GM06990 (cell line): ENCODE measurements at places on chromosomes 1 and 21.

DNA sequence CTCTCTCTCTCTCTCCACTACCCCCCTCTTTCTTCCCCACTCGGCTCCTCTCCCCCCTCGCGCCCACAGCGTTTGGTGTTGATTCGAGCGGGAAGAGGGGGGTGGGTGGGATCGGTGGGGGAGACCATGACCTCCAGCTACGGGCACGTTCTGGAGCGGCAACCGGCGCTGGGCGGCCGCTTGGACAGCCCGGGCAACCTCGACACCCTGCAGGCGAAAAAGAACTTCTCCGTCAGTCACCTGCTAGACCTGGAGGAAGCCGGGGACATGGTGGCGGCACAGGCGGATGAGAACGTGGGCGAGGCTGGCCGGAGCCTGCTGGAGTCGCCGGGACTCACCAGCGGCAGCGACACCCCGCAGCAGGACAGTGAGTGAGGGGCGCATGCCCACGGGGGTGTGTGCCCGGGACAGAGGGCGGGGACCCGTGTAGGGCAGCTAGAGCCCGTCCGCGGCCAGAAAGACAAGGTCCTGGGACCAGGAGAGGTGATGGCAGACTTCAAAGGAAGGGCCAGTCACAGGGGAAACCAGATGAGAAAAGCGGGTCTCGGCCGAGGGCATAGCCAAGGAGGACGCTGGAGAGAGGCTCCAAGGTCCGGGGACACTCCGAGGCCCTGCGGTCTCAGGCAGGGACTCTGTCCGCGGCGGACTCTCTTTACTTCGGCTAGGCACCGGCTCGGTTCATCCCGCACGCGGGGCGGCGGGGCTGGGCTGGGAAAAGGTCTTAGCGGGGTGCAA lies at the start of gene PRRX1:
PRRX1 (plus strand) TSS at position 39 of the 735 bp plus-strand sequence; CDS start at position 127, 88 bp downstream.
- DNase-seq = no peak

DNA sequence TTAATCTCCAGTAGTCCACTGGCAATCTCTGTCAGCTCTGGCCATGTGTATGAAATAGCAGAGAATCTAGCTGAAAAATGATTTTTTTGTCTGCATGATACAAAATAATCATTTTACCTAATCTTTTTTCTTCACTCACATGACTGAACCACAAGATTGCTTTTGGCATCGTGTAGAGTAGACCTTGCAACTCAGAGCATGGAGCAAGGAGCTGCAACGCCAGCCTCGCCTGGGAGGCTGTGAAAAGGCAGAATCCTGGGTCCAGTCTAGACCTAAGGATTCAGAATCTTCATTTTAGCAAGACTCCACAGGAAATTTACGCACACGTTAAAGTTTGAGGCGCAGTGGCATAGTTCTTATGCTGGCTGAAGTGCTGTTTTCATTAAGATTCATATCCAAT lies 40.2 kb downstream of the TOMM20 start:
- no peak for DNase-seq

DNA sequence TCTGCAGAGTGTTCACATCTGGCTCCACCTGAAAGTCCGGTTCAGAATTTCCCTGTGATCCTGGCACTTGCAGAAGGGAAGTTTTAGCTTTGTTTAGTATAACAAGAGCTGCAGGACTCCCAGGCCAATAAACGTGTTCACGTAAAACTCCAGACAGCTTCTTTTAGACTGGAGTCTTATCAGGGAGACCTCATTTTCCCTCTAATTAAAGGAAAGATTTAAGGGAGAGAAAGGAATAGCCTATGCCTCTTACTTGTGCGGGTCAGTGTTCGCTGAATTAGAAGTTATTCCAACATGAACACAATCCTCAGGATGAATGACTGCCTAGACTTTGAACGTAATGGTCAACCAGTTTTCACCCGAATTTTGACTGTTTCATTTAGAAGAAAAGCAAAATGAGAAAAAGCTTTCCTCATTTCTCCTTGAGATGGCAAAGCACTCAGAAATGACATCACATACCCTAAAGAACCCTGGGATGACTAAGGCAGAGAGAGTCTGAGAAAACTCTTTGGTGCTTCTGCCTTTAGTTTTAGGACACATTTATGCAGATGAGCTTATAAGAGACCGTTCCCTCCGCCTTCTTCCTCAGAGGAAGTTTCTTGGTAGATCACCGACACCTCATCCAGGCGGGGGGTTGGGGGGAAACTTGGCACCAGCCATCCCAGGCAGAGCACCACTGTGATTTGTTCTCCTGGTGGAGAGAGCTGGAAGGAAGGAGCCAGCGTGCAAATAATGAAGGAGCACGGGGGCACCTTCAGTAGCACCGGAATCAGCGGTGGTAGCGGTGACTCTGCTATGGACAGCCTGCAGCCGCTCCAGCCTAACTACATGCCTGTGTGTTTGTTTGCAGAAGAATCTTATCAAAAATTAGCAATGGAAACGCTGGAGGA lies 202.1 kb upstream of the SGIP1 start:
- DNase-seq = peak; percentile 56

DNA sequence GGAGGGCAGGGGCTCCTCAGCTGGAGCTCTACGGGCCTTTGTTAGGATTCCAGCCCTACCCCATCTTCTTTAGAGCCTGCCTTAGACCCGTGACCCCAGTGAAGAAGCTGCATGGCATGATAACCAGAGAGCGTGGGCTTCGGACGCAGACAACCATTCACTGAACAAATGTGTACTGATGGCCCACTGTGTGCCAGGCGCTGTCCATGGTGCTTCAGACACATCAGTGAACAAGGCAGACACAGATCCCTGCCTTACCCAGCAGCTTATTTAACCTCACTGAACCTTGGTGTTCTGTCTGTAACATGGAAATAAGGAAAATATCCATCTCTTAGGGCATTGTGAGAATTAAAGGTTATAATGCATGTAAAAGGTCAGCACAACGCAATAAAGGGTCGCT lies 9.5 kb downstream of the CHIT1 start:
- DNase-seq = no peak

GRCh38 chr1:16073490-16074119 lies at the start of gene FAM131C:
Gene FAM131C, minus strand, starts transcription at chr1:16073651. Its CDS starts 209 bp downstream, at chr1:16073442.
- DNase-seq = peak; percentile 48

- DNase-seq = no peak
Measured at GRCh38 chr1:25624156-25624555, 7.6 kb downstream of the MAN1C1 start.

GRCh38 chr1:166283190-166283589 lies 116.4 kb upstream of the FAM78B start:
- no peak for DNase-seq

- DNase-seq = no peak
Measured at GRCh38 chr1:76293831-76294230, 219.3 kb downstream of the ST6GALNAC3 start.

DNA sequence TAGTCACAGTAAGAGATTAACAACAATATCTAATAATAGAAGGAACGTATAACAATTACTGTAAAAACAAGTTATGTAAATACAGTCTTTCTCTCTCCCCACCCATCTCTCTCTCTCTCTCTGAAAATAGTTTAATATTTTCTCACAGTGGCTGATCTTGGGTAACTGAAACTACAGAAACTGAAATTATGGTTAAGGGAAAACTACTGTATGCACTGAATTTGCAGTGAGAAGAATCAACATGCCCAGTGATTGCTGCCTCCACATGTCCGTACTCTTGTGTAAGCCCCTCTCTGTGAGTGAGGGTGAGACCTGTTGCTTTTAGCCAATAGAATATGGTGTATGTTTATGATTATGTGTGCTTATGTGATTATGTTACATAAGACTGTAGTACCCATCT lies 1.6 kb downstream of the KRTAP6-1 start:
- no peak for DNase-seq

DNA sequence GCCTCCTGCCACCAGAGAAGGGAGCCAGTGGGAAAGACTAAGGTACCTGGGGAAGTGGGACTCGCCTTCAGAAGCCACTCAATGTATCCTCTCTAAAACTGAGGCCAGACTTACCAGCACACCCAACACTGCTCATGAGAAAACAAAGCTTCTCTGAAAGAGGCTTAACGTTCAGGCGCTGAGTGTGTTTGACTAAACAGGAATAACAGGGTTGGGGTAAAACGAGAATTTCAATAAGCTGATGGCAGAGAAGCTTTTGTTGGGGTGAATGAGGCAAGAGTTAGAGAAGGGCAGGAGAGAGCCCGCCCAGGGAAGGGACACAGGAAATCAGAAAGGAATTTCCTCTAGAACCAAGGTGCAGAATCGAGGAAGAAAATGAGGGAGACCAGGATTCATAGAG lies 1.7 kb upstream of the SPRR3 start:
- DNase-seq = no peak

DNA sequence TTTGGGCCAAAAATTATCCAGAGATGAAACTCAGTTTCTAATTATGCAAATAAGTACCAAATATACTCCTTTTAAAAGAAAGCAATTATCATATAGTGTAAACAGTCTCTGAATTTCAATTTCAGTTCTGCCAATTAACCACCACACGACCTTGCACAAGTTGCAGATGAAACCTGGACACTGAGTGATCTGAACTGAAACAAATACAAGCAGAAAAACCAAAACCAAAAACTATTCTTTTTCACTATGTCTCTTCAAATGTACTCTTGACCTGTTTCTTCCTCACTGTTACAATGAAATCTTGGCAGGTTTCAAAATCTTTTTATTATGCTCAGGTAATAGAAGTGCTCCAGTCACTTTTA lies 79.2 kb downstream of the TYW3 start:
- DNase-seq = peak; percentile 16

DNA sequence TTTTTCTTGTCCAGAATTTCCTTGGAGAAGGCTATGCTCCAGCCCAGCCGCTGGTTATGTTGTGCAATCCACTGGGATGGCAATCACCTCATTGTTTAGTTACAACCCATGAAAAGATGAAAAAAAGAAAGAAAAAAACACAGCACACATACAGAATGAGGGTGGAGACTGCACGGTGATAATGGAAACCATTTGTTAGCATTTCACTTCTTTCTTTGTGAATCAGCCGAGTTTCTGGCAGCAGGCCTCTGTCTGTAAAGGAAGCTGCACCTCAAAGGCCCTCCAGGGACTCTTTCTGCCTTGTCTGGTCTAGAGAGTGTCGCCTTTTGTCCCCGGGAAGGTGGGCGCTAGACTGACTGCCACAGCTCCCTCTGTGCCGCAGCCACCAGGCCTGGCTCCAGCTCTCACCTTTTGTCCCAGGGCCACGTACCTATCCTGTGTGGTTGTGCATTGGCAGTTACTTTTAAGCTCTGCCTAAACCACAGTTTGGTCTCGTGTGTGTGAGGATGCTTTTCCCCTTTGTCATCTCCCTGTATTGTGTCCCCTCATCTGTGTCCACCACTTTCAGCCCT lies 35.6 kb downstream of the NGF start:
- DNase-seq = no peak

DNA sequence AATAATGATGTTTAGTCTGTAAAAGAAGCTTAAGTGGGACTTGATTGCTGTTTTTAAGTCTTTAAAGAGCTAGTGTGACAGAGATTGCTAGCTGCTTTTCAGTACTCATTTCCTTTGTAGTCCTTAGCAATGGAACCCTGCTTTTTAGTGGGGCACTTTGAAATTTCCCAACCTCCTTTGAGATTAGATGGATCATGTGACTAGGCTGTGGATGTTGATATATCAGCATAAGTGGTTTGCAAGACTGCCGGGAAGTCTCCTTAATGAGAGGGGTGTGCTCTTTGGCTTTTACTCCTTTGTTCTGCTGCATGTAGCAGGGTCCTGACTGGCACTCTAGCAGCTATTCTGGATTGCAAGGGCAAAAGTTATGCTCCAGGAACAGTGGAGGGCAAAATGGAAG lies 11.2 kb upstream of the RCOR3 start:
- DNase-seq = no peak

GRCh38 chr1:204990059-204990664 lies 52.9 kb upstream of the CNTN2 start:
- DNase-seq = no peak

GRCh38 chr1:195785830-195786229 lies 822.4 kb downstream of the KCNT2 start:
- DNase-seq = no peak

DNA sequence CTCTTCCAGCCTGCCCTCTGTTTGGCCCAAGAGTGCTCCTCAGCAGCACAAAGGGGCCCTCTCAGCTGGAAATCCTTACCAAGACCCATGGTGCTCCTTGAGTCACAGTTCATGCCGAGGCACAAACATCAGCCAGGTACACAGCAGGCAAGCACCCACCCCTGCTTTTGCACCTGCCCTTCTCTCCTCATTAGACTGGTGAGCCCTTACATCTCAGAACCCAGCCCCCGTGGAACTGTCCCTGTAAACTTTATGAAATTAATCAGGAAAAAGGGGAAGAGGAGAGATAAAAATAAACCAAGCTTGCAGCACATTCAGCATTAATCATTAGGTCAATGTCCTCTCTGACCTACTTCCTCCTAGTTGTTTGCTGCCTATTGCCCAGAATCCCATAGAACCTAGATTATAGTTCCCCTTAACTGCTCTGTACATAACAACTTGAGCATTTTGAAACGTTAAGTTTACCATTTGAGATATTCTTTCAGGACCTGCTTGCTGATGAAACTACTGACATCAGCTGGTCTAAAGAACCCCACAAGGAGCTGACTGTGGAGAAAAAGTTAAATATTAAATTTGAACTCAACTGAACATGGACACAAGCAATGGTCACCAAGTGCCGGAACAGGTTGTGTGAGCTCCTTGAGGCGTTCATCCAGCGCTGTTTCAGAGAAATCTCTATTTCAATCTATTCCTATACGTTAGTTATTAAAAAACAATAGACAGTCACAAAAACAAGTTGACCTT lies 738.4 kb downstream of the MATN1 start:
- DNase-seq = no peak

DNA sequence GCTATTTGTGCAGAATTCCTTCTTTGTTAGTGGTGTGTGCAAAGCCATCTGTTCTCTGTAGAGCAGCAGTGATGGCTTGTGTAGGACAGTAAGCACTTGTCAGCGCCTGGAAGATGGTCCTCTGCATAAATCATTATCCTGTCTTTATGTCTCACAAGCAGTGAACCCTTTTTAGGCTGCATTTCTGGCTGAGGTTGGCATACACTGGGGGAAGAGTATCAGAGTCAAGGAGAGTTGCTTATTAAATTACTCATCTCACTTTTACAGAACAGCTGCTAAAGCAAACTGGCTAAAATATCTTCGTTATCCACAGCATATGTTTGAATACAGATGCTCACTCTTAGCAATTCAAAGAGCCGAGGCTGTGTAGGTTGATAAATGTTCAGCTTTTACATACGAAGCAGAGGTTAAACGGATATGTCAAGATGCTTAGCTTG lies 54.6 kb upstream of the NCAM2 start:
- no peak for DNase-seq

DNA sequence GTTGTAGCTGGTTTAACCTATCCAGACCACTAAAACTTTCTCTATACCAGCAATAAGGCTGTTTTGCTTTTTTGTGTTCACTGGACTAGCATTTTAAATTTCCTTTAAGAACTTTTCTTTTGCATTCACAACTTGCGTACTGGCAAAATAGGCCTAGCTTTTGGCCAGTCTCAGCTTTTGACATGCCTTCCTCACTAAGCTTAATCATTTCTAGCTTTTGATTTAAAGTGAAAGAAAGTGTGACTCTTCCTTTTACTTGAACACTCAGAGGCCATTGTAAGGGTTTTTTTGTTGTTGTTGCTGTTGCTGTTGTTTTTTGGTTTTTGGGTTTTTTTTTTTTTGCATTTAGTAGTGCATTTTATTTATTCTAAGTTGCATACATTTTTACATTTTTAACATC lies 15.2 kb downstream of the RPAP2 start:
- no peak for DNase-seq

- no peak for DNase-seq
Measured at GRCh38 chr1:158003406-158003800, 10.0 kb downstream of the KIRREL1 start.
